CD4-positive, alpha-beta T cell treated with Interleukin-15 for 4 hours (primary cell): ENCODE measurements at places on chromosomes 7 and 10.

DNA sequence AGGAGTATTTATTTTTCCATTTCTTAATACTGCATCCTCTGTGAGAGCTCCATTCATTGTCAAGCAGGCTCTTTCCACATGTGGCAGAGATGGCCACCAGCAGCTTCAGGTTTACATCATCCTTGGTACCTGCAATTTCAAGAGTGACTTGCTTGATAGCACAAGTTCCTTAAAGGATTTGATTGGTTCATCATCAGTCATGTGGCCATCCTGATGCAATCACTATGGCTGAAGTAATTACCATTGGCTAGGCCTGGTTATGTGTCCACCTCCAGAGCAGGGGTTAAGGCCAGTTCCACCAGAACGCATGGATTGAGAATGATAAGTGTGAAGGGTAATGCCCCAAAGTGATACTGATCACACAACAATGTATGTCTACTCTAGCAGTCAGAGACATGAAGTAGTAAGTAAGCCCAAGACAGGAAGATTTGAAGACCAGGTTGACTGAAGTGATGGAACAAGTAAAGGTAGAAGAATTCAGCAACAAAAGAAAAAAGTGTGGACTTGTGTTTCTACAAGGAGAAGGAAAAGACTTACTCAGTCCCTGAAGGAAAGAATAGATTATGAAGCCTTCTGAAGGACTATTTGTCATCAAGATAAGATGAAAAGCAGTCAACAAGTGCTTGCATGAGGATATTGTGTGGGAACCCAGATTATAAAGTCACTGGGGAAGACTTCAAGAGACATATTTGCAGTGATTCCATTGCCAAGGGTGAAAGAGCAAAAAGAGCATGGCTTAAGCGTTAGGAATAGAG is 26.4 kb upstream of the PRKAR2B start:
- DNase-seq: no peak

- DNase-seq: no peak
Observed at GRCh38 chr10:29692121-29692539, 57.4 kb upstream of the SVIL start.

DNA sequence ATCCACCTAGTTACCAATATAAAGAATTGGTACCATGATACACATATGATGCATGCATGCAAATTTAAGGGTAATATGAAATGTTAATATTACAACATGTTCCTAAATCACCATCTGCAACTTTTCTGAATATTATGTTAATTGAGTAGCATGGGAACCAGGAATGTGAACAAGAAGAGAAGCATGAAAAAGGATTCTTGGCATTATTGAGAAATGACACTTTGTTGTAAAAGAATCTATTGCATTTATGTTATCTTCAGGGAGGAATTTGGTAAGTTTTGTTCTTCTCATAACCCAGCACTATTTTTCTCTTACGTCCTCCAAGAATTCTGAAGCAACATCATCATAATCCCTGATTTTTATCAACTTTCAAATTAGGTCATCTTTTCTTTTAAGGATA is 159.9 kb upstream of the SLC25A13 start:
- DNase-seq: no peak

GRCh38 chr10:110898391-110898790 is 20.6 kb downstream of the BBIP1 start:
- no peak for DNase-seq

- no peak for DNase-seq
Observed at GRCh38 chr10:71999360-72000072, 35.3 kb downstream of the CHST3 start.

DNA sequence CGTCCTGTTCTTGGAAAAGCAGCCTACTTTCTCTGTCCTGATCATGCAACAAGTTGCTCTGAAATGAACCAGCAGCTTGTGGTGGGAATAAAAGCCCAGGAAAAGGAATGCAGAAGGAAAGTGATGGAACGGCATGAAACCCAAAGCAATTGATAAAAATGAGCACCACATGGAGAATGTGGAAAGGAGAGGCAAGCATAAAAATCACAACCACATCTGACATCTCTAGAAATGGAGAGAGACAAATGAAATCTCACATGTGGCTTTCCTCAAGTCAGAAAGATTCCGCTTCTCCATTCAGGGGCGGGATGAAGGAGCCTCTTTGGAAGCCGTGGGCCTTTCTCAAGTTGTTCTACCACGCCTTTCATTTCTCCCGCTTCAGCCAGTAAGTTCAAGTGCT is 631.7 kb upstream of the GALNT17 start:
- DNase-seq: no peak

DNA sequence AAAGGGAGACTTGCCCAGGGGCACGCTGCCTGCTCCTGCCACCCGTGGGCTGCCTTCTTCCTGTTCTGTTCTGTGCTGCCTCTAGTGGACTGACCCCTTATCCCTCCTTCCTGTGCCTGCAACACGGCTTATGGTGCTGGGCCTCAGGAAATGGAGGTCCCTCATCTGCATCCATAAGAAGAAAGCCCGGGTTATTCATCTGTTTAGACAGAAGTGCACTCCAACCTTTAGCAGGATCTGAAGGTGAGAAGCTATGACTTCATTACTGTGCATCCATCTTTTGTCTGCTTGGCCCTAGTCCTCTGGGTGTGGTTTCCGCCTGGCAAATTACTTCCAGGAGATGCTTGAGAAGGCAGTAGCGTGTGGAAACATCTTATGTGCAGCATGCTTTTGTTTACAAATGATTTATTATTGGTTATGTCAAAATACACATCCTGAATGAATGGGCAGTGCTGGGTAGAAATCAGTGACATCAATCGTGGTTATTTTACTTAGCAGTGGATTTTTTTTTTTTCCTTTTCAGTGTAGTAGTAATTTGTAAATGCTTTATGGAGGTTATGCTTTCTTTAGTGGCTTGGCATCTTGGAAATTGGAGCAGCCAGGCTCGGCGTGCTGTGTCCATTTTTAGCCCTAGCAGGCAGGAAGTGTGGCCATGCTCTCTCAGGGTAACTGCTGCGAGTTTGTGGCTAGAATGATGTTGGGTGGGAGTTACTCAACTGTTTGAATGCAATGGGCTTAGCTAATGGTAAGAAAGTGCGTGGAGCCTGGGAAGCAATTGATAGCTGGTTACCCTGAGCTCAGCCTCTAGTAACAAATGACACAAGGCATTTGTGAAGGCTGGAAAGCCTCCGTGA is 12.7 kb downstream of the PTPRE start:
- DNase-seq: no peak

GRCh38 chr10:124685261-124685660 is 58.9 kb downstream of the FAM53B start:
- DNase-seq: no peak

GRCh38 chr10:60237977-60238758 is 151.5 kb downstream of the ANK3 start:
- DNase-seq: no peak

GRCh38 chr10:48533951-48534720 is 70.7 kb downstream of the ARHGAP22 start:
- no peak for DNase-seq

GRCh38 chr7:151252961-151253711 is 4.6 kb upstream of the SMARCD3 start:
- DNase-seq: no peak

DNA sequence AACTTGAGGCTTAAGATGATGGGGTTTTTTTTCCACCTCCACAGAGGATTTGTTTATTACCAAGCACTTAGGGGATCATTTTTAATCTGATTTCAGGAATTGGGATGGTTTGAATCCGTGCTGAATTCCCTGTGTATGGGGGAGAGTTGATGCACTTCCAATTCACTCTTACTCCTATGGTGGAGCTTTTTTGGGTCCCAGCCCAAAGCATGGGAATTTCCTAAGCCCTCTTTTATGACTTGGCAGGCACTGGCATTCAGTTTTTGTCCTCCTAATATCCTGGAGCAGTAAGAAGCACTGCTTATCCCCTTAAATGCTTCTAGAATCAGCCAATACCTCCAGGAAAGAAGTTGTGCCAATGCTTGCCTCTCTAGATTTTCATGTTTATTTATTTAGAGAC is 78.7 kb downstream of the HYCC1 start:
- DNase-seq: no peak
